ENCODE measurements at places on chromosomes 1 and 21. TPM values are rescaled to one million over a fixed set of nuclear protein-coding genes. Genes with fewer than 3 reads are reported as not detected.

- no peak for DNase-seq
Measured at GRCh38 chr1:2239384-2239985, 11.4 kb downstream of the SKI start.

GRCh38 chr1:89295187-89295586 lies 22.5 kb upstream of the GBP5 start:
- DNase-seq, result no peak

DNA sequence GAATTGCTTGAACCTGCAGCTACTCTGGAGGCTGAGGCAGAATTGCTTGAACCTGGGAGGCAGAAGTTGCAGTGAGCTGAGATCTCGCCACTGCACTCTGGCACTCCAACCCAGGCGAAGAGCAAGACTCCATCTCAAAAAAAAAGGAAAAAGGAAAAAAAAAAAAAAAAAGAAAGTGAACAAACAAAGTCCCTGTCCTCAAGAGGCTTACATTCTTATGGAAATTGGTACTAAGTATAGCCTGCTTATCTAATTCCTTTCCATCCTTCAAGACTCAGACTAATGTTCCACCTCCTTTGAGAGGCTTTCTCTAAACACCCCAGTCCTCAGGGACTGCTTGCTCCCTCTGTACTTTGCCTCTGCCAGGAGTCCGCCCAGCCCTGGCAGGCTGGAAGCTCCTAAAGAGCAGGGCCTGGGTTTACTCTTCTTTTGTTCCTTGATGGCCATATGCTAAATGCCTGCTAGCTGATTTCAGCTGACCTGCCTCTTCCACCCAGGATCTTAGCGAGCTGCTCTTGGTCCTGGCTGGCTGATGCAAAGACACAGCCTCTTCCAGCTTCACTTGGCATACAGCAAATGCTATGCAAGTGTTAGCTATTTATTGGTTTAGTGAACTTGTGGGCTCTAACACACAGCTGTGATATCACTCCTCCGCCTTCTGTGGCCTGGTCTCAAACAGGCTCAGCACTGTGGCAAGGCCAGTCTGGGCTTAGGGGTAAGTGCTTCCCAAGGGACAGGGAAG lies 9.8 kb downstream of the SLC9A1 start:
- DNase-seq, result no peak

- DNase-seq, result peak; percentile 42
Measured at GRCh38 chr1:45769261-45769932, 18.9 kb upstream of the IPP start.

DNA sequence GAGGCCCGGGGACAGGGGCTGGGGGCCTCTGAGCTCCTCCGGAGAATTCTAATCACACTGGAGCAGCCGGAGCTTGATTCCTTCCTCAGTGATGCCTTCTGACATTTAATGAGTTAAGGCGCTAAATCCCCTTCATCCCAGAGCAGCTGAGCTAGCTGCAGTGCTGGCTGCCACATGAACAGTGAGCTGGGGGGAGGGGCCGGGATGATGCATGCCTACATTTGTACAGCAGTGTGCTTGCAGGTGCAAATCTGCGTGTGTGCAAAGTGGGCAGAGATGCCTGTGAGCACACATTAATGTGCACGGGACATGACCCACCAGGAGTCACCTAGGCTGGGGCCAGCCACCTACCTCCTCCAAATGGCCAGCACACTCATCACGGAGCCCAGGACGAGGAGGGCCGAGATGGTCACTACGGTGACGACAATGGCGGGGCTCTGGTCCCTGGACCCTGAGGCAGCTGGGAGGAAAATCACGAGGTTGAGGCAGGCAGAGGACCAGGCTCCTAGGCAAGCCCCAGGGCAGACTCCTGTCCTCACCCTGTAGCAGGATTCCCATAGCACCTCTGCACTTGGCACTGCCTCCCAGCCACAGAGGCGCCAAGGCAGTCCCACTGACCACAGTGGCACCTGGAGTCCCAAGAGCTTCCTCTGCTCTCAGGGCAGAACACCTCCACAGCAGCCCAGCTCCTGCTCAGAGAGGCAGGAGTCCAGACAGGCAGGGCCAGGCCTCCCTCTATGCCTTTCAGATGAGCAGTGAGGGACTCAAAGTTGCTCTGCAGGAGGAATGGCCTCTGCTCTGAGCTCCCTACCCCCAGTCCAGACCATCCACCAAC lies 34.7 kb downstream of the CDCA8 start:
- DNase-seq, result no peak

- DNase-seq, result no peak
Measured at GRCh38 chr1:229597877-229598276, 28.0 kb downstream of the TAF5L start.

DNA sequence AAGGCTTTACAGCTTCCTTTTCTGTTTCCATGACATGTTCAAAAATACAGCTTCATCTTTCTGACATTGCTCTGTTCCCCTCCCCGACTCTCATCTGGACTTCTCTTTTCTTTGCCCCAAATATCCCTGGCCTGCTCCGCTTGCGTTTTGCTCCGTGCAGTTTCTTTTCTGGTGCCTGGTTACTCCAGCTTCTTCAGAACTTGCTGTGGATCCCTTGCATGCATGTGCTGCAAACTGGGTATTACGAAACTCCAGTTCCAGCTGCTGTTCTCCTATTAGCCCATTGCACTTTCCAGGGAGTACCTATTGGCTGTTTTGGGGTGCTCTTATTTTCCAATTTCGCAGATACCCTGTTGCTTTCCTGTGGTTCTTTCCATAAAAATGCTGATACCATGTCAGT lies 9.9 kb upstream of the NDC1 start:
- DNase-seq, result no peak

DNA sequence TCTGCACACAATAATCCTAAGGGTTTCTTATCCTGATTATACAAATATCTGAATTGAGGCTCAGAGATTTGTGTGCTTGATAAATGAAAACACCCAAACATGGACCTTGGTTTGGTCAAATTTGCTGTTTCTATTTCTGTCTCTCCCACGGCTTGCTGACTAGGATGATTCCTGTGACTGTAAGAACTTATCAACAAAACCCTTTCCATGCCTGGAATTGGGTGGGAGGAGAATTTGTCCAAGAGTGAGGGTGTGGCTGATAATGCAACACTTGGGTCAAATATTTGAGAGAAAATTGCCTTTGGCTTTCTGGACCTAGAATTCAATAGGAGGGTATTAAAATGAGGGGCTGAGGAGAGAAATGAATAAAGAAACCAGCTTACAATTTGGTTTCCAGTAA lies 48.0 kb downstream of the RHBG start:
- DNase-seq, result no peak

GRCh38 chr1:235864931-235865525 lies 1.7 kb downstream of the LYST start:
- DNase-seq, result no peak

GRCh38 chr1:68346188-68346808 lies 103.5 kb downstream of the RPE65 start:
- no peak for DNase-seq

- DNase-seq, result no peak
Measured at GRCh38 chr21:15343066-15343465, 278.3 kb upstream of the NRIP1 start.

GRCh38 chr1:57789936-57790335 lies 366.1 kb upstream of the DAB1 start:
- no peak for DNase-seq

- DNase-seq, result no peak
Measured at GRCh38 chr1:1206376-1206965, at the start of gene TNFRSF18. Gene TNFRSF18, minus strand, starts transcription at chr1:1206592. Its CDS starts 21 bp downstream, at chr1:1206571.

GRCh38 chr1:21931171-21932093 lies 5.7 kb downstream of the HSPG2 start:
- DNase-seq, result peak; percentile 92

DNA sequence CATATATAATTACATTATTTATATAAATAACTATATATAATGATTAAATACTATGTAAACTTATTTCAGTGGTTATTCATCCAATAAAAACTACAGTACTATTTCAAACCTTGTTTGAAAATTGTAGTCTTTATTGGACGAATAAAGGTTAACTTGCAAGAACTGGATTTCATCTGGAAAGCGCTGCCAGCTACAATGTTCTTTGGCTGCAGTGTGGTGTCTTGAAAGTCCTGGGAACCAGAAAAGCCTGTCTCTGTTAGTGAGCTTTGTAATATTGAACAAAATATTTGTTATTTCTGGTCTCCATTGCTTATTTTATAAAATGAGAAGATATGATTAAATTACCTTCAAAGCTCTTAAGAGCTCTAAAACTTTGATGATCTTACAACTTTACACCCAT lies 763.6 kb downstream of the ADGRL2 start:
- DNase-seq, result no peak

- no peak for DNase-seq
Measured at GRCh38 chr1:6113116-6113515, 67.0 kb downstream of the CHD5 start.

- DNase-seq, result no peak
Measured at GRCh38 chr21:40057331-40057730, 190.1 kb downstream of the PCP4 start.

- no peak for DNase-seq
Measured at GRCh38 chr1:64653466-64653865, 91.4 kb upstream of the RAVER2 start.

GRCh38 chr1:1092149-1092855 lies 18.2 kb upstream of the RNF223 start:
- DNase-seq, result no peak

DNA sequence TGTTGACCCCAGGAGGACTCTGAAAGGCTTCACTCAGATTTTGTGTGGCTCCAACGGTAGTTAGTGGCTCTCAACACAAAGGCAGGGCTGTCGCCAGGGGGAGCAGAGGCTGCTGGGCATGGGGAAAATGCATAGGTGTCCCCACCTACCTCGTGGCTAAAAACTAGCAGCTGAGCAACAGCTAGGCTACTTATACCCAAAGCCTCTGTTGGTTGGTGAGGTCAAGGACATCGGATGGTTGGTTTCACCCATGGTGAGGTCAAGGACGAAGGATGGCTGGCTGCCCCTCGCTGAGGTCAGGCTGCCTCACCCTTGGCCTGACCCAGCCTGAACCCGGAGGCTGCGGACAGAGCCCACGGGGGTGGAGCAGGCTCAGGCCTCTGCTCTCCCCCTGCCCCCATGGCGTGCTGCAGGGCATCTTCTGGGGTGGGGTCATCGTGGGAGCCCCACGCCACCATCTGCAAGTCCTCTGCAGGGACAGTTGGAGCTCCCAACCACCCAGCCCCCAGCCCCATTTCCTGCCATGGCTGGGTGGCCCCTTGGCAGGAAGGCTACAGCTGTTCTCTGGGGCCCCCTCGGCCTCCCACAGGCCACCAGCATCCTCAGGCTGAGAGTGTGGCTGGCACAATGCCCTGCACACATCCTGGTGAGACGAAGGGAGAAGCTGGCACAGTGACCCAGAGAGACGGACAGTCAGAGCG lies 8.5 kb upstream of the GNB1 start:
- no peak for DNase-seq

Gene FNDC10
- 2.5 TPM for total RNA-seq

Gene EPS15
- 54.7 TPM for total RNA-seq

Gene C1orf53
- total RNA-seq, result 4.0 TPM

Gene COL11A1
- total RNA-seq, result 0.71 TPM

Gene CLDN17
- total RNA-seq, result not detected

Gene SLC35D1
- total RNA-seq, result 4.9 TPM

Gene DVL1
- total RNA-seq, result 75.0 TPM

Gene LRRIQ3
- total RNA-seq, result 0.16 TPM

Gene IFNLR1
- 6.2 TPM for total RNA-seq
